ENCODE measurements at places on chromosomes 5 and 9. TPM values are rescaled to one million over a fixed set of nuclear protein-coding genes. Genes with fewer than 3 reads are reported as not detected.

- peak; percentile 44 for DNase-seq
Observed at GRCh38 chr5:147169399-147169798, 65.4 kb upstream of the STK32A start.

DNA sequence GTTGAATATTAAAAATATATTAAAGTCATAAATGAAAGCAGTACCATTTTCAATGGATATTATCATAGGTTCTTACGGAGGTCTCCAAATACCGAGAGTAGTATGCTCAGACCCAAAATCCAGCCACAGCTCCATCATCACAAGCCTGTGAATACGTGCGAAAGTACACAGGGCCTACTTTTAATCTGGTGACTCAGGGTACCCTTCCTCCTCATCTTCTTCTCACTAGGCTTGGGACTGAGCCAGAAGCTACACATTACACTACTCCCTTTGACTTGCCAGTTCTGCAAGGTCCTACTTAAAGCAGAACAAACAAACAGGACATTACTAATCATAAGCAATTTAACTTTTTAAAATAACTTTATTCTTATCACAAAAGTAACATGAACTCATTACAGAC lies 7.6 kb upstream of the RIC1 start:
- no peak for DNase-seq

DNA sequence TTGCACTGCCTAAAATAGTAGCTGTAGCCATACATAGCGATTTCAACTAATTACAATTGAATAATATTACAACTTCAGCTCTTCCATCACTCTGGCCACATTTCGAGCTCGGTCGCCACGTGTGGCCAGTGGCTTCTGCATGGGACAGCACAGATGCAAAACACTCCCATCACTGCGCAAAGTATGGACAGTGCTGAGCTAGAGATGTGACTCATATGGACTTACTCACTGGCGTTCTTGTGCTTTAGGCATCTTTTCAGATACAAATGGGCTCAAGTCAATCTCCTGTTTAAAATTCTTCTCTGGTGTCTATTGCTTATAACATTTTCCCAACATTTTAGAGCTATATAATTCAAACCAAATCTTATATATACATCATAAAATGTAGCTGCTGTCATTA lies 222.7 kb downstream of the ELAVL2 start:
- DNase-seq = no peak

DNA sequence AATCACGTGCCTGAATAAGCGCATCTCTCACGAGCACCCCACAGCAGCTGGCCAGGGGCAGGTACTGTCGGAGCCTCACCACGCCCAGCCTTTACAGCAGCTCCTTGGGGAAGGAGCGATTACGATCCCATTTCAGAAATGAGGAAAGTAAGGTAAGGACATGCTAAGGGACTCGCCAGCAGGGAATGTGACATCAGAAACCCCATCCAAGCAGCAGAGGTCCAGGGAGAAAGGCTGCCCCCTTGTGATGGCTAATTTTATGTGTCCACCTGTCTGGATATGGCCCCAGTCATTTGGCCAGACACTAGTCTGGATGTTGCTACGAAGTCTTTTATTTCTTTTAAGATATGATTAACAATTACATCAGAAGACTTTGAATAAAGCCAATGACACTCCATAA lies 77.3 kb downstream of the UBE2QL1 start:
- DNase-seq = no peak

- no peak for DNase-seq
Observed at GRCh38 chr9:123265833-123266232, 2.6 kb downstream of the STRBP start.

- DNase-seq = no peak
Observed at GRCh38 chr9:14323985-14324650, 10.2 kb upstream of the NFIB start.

GRCh38 chr9:93257808-93258331 lies 73.9 kb downstream of the WNK2 start:
- DNase-seq = peak; percentile 6

DNA sequence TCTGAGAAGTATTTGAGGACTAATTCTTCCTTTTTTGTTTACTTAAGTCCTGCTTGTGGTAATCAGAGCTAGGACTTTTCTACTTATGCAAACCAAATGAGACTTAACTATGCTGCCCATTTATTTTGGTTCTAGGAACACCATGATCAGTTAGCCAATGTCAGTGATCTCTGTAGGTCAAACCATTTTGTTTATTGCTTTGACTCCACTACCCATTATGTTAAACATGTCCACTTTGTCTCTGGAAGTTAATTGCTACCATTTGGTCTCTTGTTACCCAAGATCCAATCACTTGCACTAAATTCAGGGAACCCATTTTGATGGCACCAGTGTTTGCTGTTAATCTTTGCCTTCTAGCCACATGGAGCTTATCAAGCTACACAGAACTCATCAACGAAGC lies 161.9 kb downstream of the CCDC171 start:
- no peak for DNase-seq

DNA sequence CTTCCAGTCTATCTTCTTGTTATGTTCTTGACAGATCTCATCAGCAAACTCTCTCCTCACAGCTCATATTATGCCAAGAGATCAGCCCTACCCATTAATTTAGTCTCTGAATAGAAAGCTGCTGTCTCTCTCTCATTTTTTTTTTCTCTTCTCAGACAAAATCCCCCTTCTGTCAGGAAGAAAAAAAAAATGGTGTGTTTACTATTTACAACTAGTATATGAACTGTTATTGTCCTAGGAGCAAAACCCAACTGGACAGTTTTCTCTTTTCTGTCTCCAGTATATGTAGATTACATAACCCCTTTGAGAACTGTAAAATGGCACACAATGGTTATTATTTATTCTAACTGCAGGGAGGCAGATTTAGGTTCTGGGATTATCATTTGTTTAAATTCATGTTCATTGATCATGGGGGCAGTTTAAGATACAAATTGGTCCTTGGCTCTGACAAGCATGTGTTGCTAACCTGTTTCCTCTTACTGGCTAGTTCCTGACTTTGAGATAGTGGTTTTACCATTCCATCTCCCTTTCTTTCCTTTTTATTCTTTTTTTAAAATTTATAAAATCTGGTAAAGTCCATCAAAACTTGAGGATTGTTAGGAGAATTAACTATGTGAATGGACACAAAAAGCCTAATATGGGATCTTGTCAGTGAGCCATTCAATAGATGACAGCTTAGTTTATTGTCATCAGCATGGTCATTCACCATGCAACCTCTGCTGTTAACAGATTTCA lies 210.0 kb upstream of the PAPPA start:
- peak; percentile 18 for DNase-seq

The WDR41 gene
- 81.4 TPM for total RNA-seq

Measured in lung (tissue), 17 donors.